ENCODE measurements at places on chromosomes 13 and 19. TPM values are rescaled to one million over a fixed set of nuclear protein-coding genes. Genes with fewer than 3 reads are reported as not detected.

Gene HCN2
- total RNA-seq = 1.1 TPM

DNA sequence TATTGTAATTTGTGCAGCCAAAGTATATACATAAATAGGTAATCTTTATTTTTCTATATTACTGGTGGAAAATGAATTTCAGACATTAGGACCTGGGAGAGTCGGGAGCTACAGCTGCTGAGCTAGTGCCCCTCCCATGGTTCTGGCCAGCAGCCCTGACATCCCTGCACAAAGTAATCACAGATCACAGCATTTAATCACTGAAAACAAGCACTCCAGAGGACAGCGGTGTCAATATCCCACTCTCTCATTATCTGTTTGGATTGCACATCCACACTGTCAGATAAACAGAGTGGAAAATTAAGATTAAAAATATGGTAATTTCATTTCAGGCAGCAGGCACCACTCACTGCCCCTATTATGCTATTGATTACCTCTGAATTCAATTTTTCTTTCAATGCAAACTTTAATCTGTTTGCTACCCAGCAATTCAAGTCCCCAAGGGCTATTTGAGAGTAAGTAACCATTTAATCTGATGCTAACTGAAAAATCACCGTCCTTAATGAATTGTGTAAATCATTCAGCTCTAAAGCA is 254.1 kb upstream of the SOX21 start:
- H3K4me3 ChIP-seq = no peak overlapping the region
- DNase-seq = no peak
- no peak overlapping the region for H3K27ac ChIP-seq
- H3K36me3 ChIP-seq = no peaks in the 10 kb centered on the region

GRCh38 chr13:78198821-78199220 is 280.2 kb upstream of the EDNRB start:
- H3K27ac ChIP-seq = no peak overlapping the region
- DNase-seq = no peak
- no peak overlapping the region for H3K4me3 ChIP-seq
- no peaks in the 10 kb centered on the region for H3K4me1 ChIP-seq
- no peaks in the 10 kb centered on the region for H3K36me3 ChIP-seq
- H3K27me3 ChIP-seq = no peaks in the 10 kb centered on the region

DNA sequence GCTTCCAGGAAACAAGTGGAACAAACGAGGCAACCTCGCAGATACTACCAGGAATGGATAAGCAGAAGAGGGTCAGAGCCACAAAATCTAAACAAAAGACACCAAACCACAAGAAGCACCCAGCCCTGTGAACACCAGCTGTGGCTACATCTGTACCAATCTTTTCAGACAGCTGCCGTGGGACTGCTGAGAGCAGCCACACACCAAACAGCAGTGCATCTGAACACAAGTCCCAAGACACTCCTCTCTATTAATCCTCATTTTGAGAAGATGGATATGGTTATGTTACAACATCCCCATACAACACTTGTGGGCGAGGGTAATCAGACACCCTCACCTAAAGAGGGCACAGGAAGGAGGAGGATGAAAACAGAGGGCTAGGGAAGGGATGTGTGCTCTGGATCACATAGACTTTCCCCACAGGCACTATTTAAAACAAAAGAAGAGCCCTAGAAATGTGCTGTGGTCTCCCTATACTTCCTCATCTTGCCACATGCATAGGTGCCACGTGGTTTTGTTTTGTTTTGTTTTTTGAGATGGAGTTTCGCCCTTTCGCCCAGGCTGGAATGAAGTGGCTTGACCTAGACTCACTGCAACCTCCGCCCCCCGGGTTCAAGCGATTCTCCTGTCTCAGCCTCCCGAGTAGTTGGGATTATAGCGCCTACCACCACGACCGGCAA is 41.6 kb upstream of the ZNF14 start:
- H3K4me3 ChIP-seq = peak overlapping the region; percentile 15
- peaks cover 20% of the 10 kb centered on the region for H3K36me3 ChIP-seq
- H3K4me1 ChIP-seq = peaks cover 24% of the 10 kb centered on the region
- H3K27me3 ChIP-seq = no peaks in the 10 kb centered on the region

Gene ZNF850
- total RNA-seq = 3.2 TPM

DNA sequence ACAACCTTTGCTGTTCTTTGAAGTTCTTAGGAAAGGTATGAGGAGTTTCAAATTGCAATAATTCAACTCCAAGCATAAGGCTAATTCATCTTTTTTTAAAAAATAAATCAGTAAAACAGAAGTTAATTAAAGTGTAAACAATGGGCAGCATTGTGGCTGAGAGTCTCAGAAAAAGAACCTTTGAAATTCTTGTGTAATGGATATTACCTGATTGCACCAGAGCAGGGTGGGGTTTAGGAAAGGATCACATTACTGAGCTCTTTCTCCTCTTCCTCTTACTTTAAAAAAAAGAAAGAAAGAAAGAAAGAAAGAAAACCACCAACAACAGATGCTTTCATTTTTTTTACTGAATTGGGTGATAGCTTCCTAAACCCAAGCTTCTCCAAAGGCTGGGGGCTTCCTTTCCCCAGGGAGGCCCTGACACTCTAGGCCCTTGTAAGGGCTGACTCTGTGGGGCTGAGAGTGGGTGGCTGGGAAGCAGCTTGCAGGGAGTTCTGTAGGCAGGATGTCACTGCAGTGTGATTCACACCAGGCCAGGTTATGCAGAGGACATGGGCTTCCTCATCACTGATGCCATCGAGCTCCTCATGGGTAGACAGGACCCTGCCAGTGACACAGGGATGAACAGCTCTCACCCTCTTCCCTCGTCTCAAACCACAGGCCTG is 564.5 kb downstream of the FGF9 start:
- peaks cover 2% of the 10 kb centered on the region for H3K36me3 ChIP-seq
- H3K4me1 ChIP-seq = peaks cover 13% of the 10 kb centered on the region
- no peak overlapping the region for H3K4me3 ChIP-seq
- no peaks in the 10 kb centered on the region for H3K27me3 ChIP-seq
- DNase-seq = no peak

DNA sequence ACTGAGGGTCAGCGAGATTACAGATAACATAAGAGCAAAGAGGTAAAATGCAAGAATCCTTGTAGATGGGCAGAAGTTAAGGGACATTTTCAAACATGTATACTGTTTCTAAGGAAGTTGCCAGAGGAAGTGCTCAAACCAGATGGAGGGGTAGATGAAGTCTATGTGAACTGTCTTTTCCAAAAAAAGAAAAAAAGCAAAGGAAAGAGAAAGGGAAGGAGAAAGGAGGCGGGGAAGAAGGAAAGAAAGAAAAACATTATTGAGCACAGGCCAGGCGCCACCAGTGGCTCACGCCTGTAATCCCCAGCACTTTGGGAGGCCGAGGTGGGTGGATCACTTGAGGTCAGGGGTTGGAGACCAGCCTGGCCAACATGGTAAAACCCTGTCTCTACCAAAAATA is 5.3 kb downstream of the DMAC2 start:
- peaks cover 7% of the 10 kb centered on the region for H3K4me1 ChIP-seq
- H3K4me3 ChIP-seq = no peak overlapping the region
- peaks cover 26% of the 10 kb centered on the region for H3K36me3 ChIP-seq

- DNase-seq = no peak
- H3K27me3 ChIP-seq = peaks cover 15% of the 10 kb centered on the region
- H3K27ac ChIP-seq = no peak overlapping the region
- H3K36me3 ChIP-seq = peaks cover 2% of the 10 kb centered on the region
Observed at GRCh38 chr19:1566392-1567115, 1.6 kb downstream of the MEX3D start.

DNA sequence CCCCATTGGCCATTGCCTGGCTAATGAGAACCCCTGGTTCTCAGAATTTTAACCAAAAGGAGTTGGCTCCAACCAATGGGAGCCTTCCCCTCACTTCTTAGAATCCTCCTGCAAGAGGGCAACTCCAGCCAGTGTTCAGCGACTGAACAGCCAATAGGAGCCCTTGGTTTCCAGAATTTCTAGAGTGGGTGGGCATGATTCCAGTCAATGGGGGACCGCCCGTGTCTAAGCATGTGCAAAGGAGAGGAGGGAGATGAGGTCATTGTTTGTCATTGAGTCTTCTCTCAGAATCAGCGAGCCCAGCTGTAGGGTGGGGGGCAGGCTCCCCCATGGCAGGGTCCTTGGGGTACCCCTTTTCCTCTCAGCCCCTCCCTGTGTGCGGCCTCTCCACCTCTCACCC is 9.5 kb upstream of the SWSAP1 start:
- H3K4me1 ChIP-seq = peaks cover 2% of the 10 kb centered on the region
- H3K27me3 ChIP-seq = no peaks in the 10 kb centered on the region
- no peak overlapping the region for H3K4me3 ChIP-seq
- no peak overlapping the region for H3K27ac ChIP-seq
- no peak for DNase-seq

Gene ZNF112
- total RNA-seq = not detected

GRCh38 chr13:26695360-26695705 is 65.3 kb downstream of the GPR12 start:
- H3K27ac ChIP-seq = no peak overlapping the region
- H3K4me1 ChIP-seq = no peaks in the 10 kb centered on the region

DNA sequence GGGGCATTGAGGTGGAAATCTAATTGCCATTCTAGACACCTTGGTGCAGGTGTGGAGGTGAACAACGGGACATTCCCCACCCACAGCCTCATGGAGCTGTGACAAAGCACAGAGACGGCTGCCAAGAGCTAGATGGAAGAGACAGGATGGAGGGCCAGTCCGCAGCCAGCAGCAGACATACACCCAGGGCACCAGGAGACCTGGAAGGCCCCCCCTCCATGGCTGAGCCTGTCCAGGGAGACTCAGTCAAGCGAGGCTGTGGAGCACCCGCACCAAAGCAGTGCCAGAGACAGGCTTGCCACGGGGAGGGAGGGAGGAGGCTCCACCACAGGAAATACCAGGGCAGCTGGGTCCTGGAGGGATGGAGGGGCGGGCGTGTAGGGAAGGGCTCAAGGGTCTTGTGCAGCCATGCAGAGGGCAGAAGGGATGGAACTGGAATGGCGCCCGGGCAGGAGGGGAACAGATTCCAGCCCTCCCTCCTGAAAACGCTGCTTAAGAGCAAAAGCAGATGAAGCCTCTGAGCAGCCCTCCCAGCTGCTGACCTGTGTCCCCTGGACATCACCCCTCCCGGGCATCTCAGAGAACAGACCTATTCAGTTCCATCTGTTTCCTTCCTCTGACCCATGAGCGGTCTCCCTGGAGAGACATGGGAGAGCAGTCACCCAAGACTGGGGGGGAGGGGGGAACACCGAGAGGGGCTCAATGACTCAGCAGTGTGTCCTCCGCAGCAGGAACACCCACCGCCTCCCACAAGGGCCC is 14.4 kb downstream of the EPS15L1 start:
- H3K27ac ChIP-seq = no peak overlapping the region
- peaks cover 28% of the 10 kb centered on the region for H3K4me1 ChIP-seq
- no peak overlapping the region for H3K4me3 ChIP-seq
- H3K36me3 ChIP-seq = peaks cover 3% of the 10 kb centered on the region
- no peaks in the 10 kb centered on the region for H3K27me3 ChIP-seq

DNA sequence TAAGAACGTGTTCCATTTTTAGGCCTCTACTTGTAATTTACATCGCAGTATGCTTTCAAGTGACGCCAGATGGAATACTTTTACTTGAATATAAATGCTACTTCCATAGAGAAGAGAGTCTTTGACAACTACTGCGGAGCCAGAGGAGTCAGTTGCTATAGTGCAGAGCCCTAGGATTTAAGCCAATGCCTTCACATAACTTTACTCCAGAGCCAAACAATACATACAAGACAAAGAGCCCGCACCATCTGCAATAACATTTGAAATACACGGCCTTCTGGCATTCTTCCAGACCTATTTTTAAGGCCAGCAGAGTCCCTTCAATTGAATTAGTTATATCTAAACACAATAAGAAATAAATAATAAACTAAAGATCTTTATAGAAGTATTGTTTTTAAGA is 59.4 kb downstream of the XPO4 start:
- H3K4me1 ChIP-seq = no peaks in the 10 kb centered on the region
- peaks cover 19% of the 10 kb centered on the region for H3K36me3 ChIP-seq

- H3K27ac ChIP-seq = no peak overlapping the region
- no peaks in the 10 kb centered on the region for H3K4me1 ChIP-seq
- no peaks in the 10 kb centered on the region for H3K36me3 ChIP-seq
- DNase-seq = no peak
Observed at GRCh38 chr19:33194886-33195644, 935 bp downstream of the LRP3 start.

DNA sequence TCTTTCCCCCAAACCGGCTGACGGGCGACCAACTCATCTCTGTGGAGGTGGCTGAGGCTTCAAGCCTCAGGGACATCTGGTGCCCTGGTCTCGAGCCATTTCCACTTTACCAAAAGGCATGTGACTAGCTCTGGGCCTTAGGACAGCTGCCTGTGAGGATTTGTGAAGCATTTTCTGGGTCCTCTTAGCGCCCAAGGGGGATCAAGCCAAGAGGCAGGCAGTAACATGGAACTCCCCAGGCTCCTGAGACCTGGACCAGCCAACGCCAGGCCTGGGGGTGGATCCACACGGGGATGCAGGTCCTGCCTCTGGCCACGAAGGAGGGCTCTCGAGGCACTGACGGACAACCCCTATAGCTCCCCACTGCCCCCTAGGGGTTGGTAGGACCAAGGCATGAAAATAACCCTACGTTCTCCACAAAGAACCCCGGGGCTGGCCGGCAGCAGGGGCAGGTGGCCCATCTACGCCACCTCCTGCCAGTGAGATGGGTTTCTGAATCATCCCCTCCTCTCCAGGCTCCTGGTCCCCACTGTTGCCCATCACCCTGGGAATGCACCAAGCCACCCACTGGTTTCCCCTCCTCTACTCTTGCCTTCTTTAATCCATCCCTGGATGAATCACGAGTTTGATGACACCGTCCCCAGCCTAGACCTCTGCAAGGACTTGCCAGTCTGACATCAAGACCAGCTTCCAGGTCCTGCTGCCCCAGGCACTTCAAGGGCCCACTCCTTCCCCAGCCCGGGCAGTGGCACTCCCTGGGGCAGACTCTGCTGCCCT is 7.0 kb upstream of the MYDGF start:
- H3K27me3 ChIP-seq = no peaks in the 10 kb centered on the region
- H3K4me3 ChIP-seq = no peak overlapping the region
- DNase-seq = peak; percentile 74
- peaks cover 19% of the 10 kb centered on the region for H3K36me3 ChIP-seq

Gene ZNF443
- total RNA-seq = 4.8 TPM

GRCh38 chr19:6705931-6706632 is 14.4 kb downstream of the C3 start:
- no peak overlapping the region for H3K4me3 ChIP-seq
- peaks cover 34% of the 10 kb centered on the region for H3K27me3 ChIP-seq
- H3K27ac ChIP-seq = no peak overlapping the region
- H3K36me3 ChIP-seq = no peaks in the 10 kb centered on the region
- no peak for DNase-seq

- H3K27ac ChIP-seq = no peak overlapping the region
- peaks cover 43% of the 10 kb centered on the region for H3K4me1 ChIP-seq
- H3K27me3 ChIP-seq = no peaks in the 10 kb centered on the region
Observed at GRCh38 chr13:48159826-48160225, 64.9 kb upstream of the MED4 start.

- no peak overlapping the region for H3K27ac ChIP-seq
- no peak overlapping the region for H3K4me3 ChIP-seq
- no peaks in the 10 kb centered on the region for H3K36me3 ChIP-seq
- DNase-seq = no peak
- peaks cover 2% of the 10 kb centered on the region for H3K27me3 ChIP-seq
Observed at GRCh38 chr13:38648912-38649311, 38.0 kb upstream of the FREM2 start.

GRCh38 chr13:111940892-111941291 is 126.1 kb upstream of the SOX1 start:
- H3K36me3 ChIP-seq = no peaks in the 10 kb centered on the region
- H3K4me1 ChIP-seq = no peaks in the 10 kb centered on the region
- no peak overlapping the region for H3K27ac ChIP-seq
- H3K27me3 ChIP-seq = no peaks in the 10 kb centered on the region
- H3K4me3 ChIP-seq = no peak overlapping the region

All from activated CD4-positive, alpha-beta T cell treated with anti-CD3 and anti-CD28 coated beads, Interleukin-2, amount 10 ng/mL, durations not matched to agents 24 days and 14 days (primary cell).